ENCODE measurements at places on chromosomes 2 and 18.
A peak's percentile ranks its signal among the peaks of the same experiment; 100 is the strongest.

DNA sequence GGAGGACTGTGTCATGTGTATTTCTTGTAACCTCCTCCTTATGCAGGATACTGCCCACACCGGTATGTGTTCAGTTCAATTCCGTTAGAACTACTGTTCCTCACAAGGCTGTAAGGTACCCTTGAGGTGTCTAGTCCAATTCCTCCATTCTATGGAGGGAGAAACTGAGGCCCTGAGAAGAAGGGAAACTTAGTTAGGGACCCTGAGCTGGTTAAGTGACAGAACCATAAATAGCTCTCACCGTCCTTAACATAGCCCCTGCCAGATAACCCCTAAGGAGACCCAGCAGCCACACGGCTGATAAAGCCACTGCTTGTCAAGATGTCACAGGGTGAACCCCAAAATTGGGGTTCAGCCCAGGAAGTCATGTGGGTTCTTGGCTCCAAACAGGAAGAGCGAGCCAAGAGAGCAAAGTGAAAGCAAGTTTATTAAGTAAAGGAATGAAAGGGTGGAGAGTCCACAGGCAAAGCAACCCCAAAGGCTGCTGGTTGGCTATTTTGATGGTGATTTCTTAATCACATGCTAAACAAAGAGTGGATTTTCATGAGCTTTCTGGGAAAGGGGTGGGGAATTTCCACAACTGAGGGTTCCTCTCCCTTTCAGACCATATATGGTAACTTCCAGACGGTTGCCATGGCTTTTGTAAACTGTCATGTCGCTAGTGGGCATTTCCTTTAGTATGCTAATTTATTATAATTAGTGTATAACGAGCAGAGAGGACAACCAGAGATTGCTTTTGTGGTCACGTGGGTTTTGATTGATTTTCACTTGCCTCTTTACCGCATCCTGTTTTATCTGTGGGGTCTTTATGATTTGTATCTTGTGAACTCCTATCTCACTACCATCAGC, 83.4 kb upstream of the RTN4 start:
- peak; percentile 70 for DNase-seq

- peak; percentile 9 for DNase-seq
Measured at GRCh38 chr2:231568785-231569435, 23.8 kb upstream of the TEX44 start.

DNA sequence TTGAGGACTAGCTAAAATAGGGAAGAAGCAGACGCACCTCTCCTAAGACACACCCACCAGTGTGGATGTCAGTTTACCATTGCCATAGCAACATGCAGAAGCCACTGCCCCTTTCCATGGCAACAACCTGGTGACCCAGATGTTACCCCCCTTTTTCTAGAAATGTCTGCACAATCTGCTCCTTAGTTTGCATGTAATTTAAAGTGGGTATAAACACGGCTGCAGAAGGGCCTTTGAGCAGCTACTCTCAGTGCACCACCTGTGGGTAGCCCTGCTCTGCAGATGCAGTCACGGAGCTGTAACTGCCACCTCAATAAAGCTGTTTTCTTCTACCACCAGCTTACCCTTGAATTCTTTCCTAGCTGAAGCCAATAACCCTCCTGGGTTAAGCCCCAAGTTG, 87.1 kb downstream of the FBXO15 start:
- DNase-seq: no peak

- DNase-seq: no peak
Measured at GRCh38 chr2:33205693-33206434, 259.1 kb downstream of the LTBP1 start.

DNA sequence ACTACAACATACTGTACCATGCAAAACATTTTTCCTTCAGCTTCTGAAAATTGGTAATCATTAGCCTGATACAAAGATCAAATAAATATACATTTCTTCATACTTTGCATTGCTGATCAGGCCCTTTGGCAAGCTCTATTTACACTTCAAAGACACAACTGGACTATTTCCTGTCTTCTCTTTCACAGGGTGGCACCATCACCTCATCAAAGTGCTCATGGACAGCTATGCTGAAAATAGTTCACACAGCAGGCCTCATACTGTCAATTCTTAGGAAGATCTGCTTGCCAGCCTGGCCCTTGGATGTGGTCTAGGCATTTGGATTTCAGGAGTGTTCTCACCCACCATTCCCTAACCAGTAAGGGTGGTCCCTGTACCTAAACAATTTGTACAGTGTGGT, 33.9 kb downstream of the FBXO15 start:
- DNase-seq: no peak

GRCh38 chr2:3628241-3628679, 29.7 kb upstream of the ALLC start:
- DNase-seq: no peak

DNA sequence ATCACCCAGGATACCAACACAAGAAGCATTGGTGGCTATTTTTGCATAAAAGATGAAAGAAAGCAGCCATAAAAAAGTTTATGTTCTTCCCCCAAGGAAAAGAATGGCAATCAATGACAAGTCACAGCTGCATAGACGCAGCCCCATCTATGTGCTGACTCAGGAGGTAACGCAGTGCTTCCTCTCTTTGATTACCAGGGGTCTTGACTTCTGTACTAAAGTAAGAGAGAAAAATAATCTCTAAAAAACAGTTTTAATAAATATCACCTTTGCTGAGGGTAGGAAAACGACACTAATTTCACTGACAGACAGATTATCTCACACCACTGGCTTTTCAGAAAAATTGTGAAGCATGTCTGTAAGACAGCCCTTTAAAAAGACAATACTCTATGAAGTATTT, 33.9 kb upstream of the EVA1A start:
- no peak for DNase-seq

DNA sequence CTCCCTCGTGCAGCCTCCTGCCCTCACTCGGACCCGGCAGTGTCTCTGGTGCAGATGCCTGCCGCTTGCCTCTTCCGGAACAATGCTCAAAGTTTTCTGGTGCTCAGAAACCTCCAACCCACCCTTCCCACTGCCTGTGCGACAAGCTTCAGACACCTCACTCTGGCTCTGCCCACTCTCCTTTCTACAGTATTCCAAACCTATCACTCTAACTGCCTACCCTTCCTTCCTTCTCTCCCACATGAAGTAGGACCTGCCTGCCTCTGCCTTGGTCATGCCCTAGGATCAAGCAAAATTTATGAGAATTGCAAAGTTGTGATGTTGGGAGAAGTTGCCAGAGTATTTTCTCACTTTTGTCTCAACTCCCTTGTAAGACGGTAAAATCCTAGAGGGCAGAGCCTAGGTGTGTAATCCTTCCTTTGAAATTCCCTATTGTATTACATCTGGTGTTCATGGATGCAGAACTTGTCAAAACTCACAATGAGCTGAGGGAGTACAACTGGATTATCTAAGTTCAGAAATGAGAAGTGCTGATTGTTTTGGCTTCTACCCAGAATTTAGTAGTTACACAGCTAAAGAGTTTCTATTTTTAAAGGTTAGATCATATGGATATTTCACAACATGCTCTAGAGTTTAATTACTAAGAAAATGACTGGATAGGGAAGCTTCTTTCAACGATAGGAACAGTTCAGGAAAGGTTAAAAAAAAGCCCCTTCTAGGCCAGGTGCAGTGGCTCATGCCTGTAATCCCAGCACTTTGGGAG, 7.2 kb downstream of the NPC1 start:
- DNase-seq: no peak

GRCh38 chr2:190333395-190333794, 10.0 kb upstream of the INPP1 start:
- DNase-seq: no peak

DNA sequence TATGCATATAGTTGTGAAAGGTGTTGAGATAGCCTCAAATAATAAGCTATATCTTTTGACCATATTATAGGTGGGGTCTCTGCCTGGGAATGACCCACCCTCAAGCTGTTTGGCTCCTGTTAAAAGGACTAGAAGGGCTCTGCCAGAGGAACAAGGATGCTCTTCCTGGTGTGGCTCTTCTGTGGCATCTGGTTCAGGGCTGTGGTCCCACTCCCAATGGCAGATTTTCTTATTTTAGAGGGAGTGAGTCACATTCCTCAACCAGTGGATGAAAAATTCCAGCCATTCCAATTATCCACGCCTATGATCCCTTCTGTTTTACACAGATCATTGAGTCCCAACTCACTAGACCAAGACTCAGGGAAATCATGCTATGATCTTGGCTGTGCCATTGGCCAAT, 119.9 kb downstream of the PARD3B start:
- no peak for DNase-seq

DNA sequence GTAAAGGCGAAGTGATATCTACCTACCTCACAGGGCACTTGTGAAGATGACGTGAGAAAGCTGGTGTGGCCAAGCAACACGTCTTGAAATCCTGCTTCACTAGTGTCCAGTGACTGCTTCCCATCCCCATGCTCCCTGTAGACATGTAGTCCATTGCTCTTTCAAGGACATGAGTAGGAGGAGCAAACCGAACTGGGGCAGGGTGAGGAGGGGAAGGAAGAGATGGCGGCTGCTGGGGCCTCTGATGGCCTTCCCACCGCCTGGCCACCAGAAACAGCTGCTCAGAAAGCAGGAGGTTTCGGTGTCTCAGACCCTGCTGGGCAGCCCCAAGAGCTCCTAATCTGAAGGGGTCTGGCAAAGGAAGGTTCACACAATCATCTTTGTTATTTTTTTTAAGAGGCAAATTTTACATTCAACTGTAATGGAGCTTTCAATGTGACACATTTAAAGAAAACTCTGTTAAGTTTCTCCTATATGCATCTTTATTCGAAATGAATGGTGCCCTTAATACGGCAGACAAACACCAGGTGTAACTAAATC, 14.7 kb downstream of the CPLX4 start:
- no peak for DNase-seq

DNA sequence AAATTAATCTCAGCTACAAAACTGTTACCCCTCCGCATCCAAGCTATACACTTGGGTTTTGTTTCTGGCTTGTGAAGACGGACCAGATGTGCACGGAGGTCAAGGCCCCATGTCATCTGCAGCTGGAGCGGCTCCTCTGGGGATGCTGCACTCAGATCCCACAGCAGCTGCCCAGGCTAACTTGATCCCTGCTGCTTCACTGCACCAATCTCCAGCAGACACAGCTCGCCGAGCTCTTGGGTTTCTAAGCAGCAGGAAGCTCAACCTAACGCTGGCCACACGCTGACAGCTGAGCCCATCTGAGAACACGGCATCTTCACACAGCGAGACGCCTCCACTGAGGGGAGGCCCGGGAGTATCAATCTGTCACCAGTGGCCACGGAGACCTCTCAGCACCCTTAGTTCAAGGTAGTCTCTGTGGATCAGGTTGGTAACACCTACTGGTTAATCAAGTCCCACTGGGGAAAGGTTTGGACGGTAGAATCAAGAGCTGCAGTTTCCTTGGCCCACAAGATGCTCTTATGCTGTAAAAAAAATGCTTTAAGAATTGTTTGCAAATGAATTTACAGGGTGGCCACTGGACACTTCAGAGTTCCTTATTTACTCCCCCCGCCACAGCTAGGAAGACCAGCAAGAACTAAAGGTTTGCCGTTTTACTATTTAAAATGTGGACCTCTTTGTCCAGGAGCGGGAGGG, 67.5 kb downstream of the EMILIN2 start:
- no peak for DNase-seq

DNA sequence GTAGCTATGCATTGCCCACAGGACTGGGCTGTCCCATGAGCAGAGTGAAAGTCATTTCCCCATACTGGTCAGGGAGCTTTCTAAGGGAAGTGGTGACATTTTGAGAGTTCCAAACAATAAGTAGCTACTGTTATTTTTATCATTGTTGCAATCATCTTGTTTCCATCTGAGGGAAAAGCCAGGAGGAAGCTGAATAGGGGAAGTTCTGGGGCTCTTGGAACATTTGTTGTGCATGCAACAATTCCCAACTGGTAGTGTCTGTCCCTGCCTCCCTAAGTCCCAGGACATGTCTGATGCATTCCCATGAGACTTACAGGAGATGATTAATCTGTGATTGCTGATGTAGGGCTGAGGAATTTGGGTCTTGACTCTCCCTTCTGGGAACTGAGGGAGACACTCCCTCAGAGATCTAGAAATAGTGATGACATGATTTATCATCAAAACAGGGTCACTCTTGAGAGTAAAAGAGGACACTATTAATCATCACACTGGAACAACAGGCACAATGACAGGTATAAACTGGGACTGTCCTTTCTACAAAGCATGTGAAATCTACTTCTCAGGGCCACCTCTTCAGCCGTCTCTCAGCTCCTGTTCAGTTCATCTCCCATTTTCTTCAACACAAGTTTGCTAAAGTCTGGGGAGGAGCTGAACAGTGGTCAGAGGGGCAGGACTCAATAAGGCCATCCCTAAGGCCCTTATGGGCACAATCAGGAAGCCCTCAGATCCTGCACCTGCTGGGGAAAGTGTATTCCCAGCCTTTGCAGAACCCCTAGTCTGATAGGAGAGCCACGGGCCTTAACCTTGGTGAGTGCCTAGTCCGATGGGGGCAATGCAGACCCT, 28.0 kb upstream of the MARCO start:
- no peak for DNase-seq

- no peak for DNase-seq
Measured at GRCh38 chr2:41618754-41619153, 429.1 kb upstream of the PKDCC start.

DNA sequence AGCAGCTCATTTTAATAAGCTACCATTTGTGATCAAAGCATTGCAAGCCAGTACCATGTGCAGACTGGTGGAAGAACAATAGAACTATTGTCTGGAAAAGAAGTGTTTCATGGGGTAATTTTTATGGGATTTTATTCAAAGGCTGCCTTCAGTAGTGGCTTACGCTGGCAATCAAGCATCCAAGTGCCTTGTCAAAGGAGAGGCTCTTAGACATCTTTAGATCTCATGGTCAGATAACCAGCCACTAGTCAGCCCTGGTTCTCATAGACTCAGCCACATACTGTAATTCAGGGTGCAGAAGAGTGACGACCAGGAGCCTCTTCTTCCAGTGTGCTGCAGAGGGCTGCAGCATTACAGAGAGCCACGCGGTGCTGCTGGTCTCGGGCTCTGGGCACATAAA, 98.5 kb upstream of the NOSTRIN start:
- DNase-seq: no peak
